OCI-LY7 (cell line): ENCODE measurements at places on chromosomes 12 and 14. TPM values are rescaled to one million over a fixed set of nuclear protein-coding genes. Genes with fewer than 3 reads are reported as not detected.

The HOXC5 gene
- total RNA-seq: not detected in 2 replicates

The KRT72 gene
- not detected in 2 replicates for total RNA-seq

The CACNA2D4 gene
- total RNA-seq: 0.41 TPM in 1 of 2 replicates, not detected in the other

The TMEM30B gene
- total RNA-seq: not detected in 2 replicates

The MYH7 gene
- total RNA-seq: not detected in 2 replicates

The C3AR1 gene
- total RNA-seq: not detected in 2 replicates

The DHRS2 gene
- total RNA-seq: not detected in 2 replicates

The CELA1 gene
- total RNA-seq: not detected in 2 replicates

The NELL2 gene
- total RNA-seq: 0.85 and 0.95 TPM in 2 replicates
